NCI-H510A treated with DMSO at 0.1 percent for 48 hours (cell line): ENCODE measurements at places on chromosomes 11 and 22.
A peak's percentile ranks its signal among the peaks of the same experiment; 100 is the strongest.

DNA sequence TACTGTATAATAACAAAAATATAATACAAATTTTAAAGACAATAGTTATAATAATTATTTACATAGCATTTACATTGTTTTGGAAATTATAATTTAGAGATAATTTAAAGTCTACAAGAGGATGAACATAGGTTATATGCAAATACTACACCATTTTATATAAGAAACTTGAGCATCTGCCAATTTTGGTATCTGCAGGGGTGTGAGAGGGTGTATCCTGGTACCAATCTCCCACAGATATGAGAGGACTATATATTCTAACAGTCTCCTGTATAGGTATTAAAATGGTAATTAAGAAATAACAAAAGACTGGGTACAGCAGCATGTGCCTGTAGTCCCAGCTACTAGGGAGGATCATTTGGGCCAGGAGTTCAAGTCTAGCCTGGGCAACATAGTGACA, 134.4 kb downstream of the APOL5 start:
- DNase-seq, result no peak

DNA sequence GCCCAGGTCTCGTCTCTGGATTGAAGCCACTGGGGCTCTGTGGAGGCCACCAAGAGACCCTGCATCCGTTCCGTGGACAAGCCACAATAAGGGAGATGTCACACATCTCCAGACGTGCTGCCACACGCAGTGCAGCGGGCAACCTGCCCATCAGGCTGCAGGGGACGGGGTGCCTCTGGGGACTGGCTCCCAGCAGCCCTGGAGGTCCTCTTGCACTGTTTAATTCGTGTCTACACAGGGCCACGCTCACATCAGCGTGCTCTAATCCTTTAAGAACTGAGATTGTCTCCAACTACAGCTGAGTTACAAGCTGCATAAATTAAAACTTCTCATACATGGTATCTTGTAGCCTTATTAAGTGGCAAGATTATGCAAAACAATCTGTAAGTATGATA, 1232.2 kb downstream of the BRD1 start:
- DNase-seq, result no peak

DNA sequence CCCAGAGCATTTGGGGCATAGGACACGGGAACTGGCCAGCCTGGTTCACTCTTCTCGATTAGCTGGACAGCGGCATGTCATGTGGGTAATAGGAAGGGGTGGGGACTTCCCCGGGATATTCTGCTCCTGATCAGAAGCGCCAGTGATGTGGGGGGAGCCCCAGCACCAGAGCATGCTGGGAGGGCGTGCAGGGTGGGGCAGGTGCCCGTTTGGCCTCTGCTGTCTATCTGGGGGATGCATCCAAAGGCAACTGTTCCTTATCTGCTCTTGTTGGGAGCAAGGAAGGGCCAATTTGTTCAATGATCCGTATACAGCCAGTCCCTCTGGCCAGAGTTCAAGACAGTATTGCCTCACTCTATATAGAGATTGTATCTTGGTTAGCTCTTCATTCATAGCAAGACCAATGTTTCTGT, 43.6 kb downstream of the PPARA start:
- DNase-seq, result no peak

DNA sequence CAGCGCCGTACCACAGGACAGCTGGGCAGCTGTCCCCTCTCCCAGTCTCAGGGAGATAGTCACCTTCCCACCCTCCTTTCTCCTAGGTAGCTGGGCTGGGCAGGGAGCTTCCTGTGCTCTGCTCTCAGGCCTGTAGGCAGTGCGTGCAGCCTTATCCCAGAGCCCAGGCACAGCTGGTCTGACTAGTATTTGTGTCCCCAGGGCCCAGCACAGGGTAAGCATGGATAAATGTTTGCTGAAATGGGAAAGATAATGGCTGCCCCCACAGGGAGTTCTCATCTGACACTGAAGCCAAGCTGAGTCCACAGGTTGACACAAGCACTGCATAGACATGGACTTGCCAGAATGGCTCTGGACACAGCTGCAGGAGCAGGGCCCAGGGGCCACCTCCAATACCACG, 9.8 kb downstream of the SLC15A3 start:
- no peak for DNase-seq

DNA sequence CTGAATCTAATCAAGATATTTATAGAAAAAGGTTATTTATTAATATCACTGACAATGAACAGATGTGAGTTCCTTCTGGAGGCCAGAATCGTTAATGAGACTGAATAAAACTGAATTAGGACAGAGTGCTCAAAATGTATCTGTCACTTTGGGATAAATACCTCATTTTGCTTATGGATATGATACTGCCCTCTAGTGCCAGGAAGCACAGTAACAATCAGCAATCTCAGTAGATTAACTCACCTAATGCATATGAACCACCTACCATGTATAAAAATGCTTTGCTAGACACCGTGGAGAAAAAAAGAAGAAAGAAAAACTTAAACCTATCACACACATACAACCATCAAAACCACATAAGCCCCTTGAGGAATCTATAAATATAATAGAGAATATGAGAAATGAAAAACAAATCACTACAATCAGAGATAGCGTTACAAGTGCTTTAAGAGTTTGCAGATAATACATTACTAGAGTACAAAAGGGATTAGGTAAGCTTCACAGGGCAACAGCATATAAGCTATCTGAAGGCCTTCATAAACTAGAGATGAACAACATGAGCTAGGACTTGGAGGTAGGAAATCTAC, 117.4 kb downstream of the SGSM3 start:
- DNase-seq, result peak; percentile 43

DNA sequence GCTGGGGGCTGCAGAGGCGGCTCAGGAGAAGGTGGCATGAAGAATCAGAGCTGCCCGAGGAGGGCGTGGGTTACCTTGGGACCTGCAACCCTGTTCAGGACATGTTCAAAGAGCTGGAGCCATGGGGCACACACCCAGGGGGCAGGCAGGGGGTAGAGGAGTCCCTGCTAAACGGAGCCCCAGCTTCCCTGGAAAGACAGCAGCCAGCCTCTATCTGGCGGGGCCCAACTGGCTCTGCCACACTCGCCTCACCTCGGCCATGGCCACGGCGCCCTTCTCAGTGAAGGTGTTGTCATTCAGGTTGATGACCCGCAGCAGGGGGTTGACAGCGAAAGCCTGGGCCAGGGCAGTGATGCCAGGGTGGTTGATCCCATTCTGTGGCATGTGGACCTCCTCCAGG, 17.0 kb upstream of the CHADL start:
- no peak for DNase-seq

DNA sequence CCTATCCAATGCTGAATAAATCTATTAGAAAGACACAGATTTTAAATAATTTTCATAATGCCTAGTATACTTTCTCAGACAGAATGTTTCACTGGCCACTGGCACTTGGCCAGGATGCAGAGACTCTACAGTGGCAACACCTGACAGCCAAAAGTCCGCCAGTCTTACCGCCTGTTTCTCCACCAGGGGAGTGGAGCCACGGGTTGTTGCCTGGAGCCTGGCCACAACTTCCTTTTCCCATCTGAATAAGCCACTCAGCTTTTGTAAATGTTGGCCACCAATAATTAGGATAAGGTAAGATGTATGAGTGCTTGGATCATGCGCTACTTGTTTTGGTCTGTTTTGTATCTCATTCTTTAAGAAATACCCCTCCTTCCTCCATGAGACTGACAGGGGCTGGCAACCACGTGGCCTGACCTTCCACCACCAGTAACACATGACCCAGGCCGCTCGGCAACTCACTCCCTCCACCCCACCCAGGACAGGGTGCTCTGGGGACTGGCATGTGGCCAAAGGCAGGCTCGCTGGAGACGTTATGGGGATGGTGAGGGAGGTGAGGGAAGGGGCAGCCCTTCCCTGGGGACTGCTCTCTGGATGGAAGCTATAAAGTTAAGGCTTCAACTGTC, 93.0 kb upstream of the BID start:
- DNase-seq, result no peak

- no peak for DNase-seq
Measured at GRCh38 chr11:134562941-134563471, 151.0 kb upstream of the B3GAT1 start.

DNA sequence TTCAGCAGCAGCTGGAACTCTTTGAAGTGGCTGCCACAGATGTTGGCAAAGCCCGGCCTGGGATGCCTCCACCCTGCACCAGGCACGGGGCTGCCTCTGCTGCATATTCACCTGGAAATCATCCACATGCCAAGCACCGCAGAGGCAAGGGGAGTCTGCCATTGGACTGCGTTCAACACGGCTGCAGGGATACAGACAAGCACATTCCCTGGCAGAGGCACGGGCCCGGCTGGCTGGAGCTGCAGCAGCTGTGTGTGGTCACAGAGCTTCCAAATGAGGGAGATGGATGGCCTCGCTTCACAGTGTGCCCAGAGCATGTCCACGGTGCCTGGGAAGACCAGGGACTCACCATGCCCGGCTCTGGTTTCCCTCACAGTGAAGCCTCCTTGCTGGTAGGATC, 1378.9 kb downstream of the TBC1D22A start:
- peak; percentile 70 for DNase-seq

DNA sequence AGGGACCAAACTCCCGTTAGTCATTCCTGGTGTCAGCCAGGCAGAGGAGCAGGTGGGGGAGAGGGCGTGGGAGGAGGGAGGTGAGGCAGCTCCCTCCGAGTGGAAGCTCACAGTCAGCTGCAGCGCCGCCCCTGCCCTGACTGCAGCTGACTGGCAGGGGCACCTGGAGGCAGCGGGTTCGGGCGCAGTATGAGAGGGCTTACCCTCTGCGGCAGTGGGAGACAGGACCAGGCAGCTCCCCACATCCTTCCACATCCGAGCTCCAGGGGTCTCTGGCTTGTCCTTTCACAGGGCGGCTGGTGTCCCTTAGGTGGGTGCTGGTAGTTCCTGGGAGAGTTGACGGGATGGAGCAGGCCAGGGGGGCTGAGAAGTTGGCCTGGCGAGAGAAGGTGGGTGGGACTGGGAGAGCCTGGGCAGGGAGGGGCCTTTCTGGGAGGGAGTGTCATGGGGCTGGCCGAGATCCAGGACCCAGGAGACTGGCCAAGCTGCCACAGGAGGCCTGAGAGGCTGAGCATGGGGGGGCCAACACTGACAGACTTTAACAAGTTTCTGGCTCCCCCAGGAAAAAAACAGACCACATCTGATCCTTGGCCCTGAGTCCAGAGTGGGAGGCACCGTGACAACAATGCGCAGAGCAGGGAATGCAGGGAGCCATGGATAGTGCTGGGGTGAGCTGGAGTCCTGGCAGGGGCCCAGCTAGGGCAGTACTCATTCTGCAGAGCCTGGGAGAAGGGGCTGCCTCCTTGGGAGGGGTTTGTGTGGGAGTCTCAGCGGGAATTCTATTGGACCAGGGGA, 4.9 kb downstream of the ADORA2A start:
- DNase-seq, result no peak

DNA sequence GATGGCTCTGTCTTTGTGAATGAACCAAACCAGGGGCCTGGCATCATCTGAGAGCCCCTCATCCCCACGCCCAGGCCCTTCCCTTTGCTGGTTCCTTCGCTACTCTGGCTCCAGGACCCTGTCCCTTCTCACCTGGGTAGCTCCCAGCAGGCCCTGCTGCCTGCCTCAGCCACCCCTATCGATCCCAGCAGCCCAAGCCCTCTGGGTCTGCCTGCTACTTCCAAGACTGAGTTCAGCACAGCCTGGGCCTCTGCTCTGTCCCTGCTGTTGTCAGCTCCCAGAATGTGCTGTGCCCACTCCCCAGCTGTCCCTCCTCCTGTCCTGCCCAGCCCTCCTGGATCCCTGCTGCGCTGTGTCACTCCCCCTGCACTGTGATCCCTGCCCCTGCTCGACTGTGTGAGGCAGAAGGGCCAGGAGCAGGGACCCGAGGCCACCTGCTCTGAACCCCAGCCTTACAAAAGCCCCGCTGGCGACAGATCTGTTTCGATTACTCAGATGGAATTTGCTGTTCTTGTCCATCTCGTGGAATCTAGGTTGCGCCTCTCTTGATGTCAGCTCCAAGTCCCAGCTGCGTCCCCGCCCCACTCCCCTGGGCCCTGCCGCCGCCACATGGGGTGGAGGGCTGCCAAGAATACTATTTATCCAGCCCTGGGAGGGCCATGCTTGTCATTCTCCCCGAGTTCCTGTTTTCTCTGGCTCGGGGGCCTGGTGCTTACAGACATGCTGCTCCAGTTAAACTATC, 13.0 kb downstream of the MRPL21 start:
- no peak for DNase-seq

GRCh38 chr22:22394591-22394990, 114.0 kb downstream of the ZNF280B start:
- DNase-seq, result no peak

GRCh38 chr11:117073539-117073938, 24.7 kb downstream of the SIK3 start:
- no peak for DNase-seq

- no peak for DNase-seq
Measured at GRCh38 chr11:111851067-111851466, 20.3 kb downstream of the ALG9 start.

- DNase-seq, result no peak
Measured at GRCh38 chr11:70696076-70696475, 297.7 kb downstream of the CTTN start.

DNA sequence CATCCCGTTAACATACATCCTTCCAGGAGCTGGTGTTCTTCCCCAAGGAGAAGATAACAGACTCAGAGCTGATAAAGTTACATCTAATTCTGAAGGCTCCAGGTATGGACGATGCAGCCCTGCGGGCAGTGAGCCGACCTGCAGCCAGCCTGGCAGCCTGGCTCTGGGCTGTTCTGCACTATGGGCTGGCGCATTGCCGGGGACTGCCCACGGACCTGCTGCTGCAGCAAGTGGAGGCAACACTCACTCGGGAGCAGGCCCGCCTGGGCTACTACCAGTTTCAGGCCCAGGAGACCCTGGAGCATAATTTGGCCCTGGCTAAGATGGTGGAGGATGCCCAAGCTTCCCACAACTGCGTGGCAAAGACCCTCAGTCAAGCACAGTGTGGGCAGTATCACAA, 39.7 kb downstream of the RRP8 start:
- no peak for DNase-seq

DNA sequence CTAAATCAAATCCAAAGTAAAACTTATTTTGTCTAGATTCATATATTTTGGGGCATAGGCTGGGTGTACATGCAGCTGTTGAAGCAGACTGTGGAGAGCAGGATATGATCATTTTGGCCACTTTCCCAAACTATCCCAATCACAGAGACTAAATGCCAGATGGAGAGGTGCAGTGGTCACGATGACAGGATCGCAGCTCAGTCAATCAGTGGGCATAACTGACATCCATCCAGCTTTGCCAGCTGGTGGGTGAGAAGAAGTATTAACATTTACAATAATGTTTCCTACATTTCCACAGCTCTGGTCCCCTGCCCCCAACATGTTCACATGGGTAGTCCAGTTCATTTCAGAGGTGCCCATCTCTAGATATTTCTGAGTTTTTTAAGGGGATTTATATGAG, 255.5 kb upstream of the SESN3 start:
- no peak for DNase-seq

DNA sequence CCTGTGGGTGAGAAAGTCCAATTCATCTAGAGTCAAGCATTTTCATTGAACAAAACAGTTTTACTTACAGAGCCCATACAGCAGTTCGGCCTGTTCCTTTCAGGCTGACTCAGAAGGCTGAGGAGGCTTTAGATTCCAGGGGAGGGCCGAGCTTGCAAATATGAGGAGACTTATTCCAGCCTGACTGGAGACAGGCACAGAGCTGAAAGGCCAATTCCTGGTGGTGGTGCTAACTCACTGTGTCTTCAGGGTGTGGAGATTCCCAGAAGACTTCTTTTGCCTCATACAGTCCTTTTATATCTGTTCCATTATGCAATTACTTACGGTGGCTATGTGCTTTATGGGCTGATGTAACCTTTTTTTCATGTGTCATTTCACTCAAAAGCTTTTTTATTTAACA, at the start of gene OR51E2:
OR51E2 (minus strand) TSS at position 269 of the 400 bp plus-strand sequence. CDS start 15,142 bp downstream, outside the sequence.
- peak; percentile 92 for DNase-seq

- no peak for DNase-seq
Measured at GRCh38 chr22:29253561-29254285, 14.1 kb downstream of the RHBDD3 start.
